ENCODE measurements at places on chromosomes 6 and 20.

- DNase-seq: no peak
Observed at GRCh38 chr20:1964659-1965405, 29.0 kb downstream of the PDYN start.

DNA sequence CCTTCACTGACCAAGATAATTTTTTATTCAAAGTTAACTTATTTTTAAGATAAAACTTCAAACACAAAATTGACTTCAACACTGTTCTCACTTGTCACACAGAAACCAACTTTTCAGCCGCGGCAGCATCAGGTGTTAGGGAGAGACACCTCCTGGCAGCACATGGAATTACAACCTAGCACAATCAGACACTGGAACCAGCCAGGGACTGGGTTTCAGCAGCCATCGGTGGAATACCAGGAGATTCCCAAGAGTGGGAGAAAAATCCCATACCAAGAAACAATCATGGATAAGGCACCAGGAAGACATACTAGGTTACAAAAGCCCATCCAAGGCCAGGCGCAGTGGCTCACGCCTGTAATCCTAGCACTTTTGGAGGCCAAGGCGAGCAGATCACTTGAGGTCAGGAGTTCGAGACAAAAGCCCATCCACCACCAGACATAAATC lies 70.0 kb downstream of the SNX5 start:
- peak; percentile 75 for DNase-seq

GRCh38 chr6:108360919-108361311 lies 66.1 kb downstream of the AFG1L start:
- no peak for DNase-seq

- DNase-seq: no peak
Observed at GRCh38 chr20:1700990-1701389, 43.4 kb upstream of the SIRPG start.

Measured in activated CD8-positive, alpha-beta memory T cell treated with anti-CD3 and anti-CD28 coated beads, Interleukin-2, amount 50 U/mL, for 48 hours (primary cell).